ENCODE measurements at places on chromosomes 2 and 18. TPM values are rescaled to one million over a fixed set of nuclear protein-coding genes. Genes with fewer than 3 reads are reported as not detected.

Gene CGREF1
- 10.9 TPM for total RNA-seq

Gene TRIB2
- total RNA-seq, result 14.3 TPM

Gene CAPN14
- total RNA-seq, result not detected

Gene CDH19
- not detected for total RNA-seq

Gene SGPP2
- total RNA-seq, result 47.4 TPM

Gene DLX1
- 0.81 TPM for total RNA-seq

Gene ACMSD
- total RNA-seq, result not detected

Gene IL1R2
- total RNA-seq, result not detected

Gene PARD3B
- total RNA-seq, result 11.6 TPM

GRCh38 chr2:70314640-70315039, 12.8 kb upstream of the FAM136A start:
- no peak for DNase-seq

GRCh38 chr2:2698182-2699120, 367.4 kb upstream of the MYT1L start:
- no peak for DNase-seq

DNA sequence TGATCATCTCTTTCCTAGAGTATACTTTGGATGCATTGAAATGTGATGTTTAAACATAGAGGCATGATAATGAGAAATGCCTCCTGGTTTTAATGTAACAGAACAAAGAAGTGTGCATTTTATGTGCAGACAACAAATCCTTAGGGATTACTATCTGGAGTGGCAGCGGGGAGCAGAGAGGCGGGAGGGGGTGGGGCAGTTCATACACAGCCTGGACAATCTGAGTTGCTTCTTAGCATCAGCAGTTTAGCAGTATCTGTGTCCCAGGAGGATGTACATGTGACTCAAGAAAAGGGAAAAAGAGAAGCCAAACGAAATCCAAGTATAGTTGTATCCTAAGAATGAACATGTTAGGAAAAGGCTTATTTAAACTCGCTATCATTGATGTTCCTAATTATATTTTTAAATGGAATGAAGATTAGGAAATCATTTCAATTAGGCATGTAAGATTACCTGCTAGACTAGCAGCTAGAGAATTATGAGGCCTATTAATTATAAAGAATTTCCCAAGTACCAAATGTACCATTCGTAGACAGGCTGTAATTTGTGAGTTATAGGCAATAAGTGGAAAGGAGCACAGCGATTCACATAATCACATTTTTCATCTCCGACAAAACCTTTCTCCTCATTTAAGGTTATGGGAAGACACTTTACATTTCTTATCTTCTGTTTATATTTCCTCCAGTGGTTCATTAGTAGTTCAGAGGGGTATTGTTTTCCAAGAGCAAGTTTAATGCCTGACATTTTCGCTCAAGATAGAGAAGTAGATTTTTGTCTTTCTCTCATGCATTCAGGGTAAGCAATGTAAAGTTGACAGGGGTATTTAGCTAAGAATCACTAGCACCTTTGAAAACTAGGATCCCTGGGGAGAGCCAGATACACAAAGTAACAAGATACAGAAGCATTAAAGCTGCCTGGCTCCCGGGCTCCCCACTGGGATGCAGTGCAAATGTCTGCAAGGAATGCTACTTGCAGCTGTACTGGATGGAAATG, 141.3 kb upstream of the NOSTRIN start:
- DNase-seq, result no peak

DNA sequence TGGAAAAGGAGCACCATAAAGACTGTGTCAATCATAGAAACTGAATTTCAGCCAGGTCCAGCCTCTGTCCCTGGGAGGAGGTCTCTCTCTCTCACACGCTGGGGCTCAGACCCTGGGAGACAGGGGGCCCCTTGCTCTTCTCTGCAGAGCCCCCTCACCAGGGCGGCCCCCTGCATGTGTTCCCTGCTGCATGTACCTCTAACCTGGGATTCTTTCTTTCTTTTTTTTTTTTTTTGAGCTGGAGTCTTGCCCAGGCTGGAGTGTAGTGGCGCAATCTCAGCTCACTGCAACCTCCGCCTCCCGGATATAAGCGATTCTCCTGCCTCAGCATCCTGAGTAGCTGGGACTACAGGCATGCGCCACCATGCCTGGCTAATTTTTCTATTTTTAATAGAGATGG, 46.5 kb downstream of the TPO start:
- DNase-seq, result peak; percentile 30

- no peak for DNase-seq
These were observed 273.3 kb downstream of the HDAC4 start for GRCh38 chr2:239127513-239127912.

DNA sequence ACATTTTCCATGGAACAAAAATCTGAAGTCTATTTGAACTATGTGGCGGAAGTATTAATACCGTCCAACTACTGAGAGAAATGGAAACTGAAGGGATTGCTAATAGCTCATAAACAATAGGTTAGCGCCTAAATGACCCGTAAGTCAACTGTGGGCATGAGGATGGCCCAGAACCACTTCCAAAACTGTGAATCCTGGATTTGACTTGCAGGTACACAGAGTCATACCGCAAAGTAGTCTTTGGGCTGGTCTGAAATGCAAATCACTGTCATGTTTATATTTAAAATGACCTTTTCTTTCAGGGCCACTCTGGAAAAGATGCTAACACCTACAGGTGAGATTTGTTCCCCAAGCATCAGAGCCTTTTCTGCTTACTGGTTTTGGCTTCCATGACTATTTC, 50.6 kb downstream of the STAT4 start:
- no peak for DNase-seq

DNA sequence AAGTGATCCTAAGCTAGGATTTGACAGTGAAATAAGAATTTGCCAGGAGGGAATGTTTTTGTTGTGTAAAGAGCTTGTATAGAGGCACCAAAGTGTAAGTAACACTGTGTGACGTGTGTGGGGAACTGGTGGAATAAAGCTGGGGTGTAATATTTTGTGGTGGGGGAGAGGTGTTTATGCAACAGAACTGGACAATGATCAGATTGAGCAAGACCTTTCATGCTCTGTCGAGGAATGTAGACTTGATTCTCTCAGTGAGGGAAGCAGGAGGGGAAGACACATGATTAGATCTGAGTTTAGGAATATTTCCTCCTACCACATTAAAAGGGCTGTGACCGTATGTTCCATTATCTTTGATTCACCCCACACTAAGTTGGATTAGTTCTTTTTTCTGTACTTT, 43.6 kb downstream of the EFEMP1 start:
- DNase-seq, result peak; percentile 52

- DNase-seq, result no peak
These were observed 32.4 kb downstream of the GULP1 start for GRCh38 chr2:188324067-188324466.

GRCh38 chr2:62042400-62042799, 136.9 kb downstream of the COMMD1 start:
- DNase-seq, result no peak

GRCh38 chr18:55152801-55153200, 193.5 kb upstream of the CCDC68 start:
- no peak for DNase-seq

- no peak for DNase-seq
These were observed 504.8 kb upstream of the LRATD1 start for GRCh38 chr2:14127765-14128164.

GRCh38 chr2:118906186-118906585, 35.8 kb upstream of the MARCO start:
- DNase-seq, result no peak

DNA sequence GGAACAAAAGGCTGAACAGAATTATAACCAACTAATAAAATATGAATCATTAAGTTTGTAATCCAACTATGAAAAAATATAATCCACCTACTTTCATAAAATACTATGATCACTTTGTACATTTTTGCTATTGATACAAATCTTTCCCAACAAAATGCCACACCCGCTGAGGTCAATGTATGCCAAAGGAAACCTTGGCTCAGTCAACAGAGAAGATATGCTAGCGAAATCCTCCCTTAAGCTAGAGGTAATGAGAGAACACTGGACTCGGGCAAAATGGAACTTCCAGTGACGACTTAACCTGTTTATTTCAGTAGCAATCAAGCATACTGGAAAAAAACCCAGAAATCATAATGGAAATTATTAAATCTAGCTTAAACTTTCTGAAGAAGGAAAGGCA, 81.5 kb downstream of the NOL10 start:
- no peak for DNase-seq

GRCh38 chr2:193141998-193142397, 947.3 kb upstream of the TMEFF2 start:
- DNase-seq, result no peak

- DNase-seq, result no peak
These were observed 208.9 kb upstream of the HDAC4 start for GRCh38 chr2:239609607-239610310.

DNA sequence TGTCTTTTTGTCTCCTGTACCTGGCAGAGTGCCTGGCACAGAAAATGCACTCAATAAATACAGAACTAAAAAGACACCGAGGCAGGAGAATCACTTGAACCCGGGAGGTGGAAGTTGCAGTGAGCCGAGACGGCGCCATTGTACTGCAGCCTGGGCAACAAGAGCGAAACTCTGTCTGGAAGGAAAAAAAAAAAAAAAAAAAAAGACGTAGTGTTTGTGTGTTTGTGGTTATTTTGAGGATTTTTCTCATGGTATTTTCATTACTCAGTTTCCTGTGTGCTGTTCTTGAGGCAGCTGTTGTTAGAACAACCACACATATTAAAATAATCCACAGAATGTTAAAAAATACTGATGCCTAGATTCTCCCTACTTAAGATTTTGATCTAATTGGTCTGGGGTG, 519.2 kb upstream of the SPHKAP start:
- DNase-seq, result peak; percentile 57

GRCh38 chr18:48376934-48377333, 32.2 kb downstream of the ZBTB7C start:
- DNase-seq, result no peak

GRCh38 chr2:8197101-8197500, 484.8 kb upstream of the ID2 start:
- DNase-seq, result no peak

GRCh38 chr18:13514558-13514957, 211.8 kb downstream of the FAM210A start:
- DNase-seq, result no peak

Measured in MCF 10A (cell line).